ENCODE measurements at places on chromosomes 16 and 17. TPM values are rescaled to one million over a fixed set of nuclear protein-coding genes. Genes with fewer than 3 reads are reported as not detected.

GRCh38 chr16:65621640-65622039, 499.8 kb upstream of the CDH11 start:
- DNase-seq, result no peak
- no peaks in the 10 kb centered on the region for H3K36me3 ChIP-seq
- no peaks in the 10 kb centered on the region for H3K4me1 ChIP-seq
- H3K4me3 ChIP-seq, result no peak overlapping the region

- DNase-seq, result no peak
- no peaks in the 10 kb centered on the region for H3K36me3 ChIP-seq
- H3K4me1 ChIP-seq, result peaks cover 6% of the 10 kb centered on the region
- H3K27ac ChIP-seq, result no peak overlapping the region
- H3K27me3 ChIP-seq, result peaks cover 13% of the 10 kb centered on the region
These were observed 860 bp upstream of the PLCG2 start for GRCh38 chr16:81778231-81778630.

DNA sequence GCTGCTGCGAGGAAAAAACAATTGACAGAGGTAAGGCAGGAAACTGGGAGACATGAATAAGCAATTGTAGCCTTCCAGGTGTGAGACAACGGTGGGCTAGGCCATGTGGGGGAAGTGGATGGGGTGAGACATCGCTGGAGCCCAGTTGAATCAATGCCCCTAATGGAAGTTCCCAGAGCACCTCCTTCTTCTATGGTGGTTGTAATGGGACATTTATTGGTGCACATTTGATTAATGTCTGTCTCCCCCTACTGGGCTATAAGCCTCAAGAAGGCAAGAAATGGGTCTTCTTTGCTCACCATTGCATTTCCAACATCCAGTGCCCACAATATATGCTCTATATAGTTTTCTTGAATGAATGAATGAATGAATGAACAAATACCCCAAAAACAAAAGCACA, 22.7 kb upstream of the CD300E start:
- H3K36me3 ChIP-seq, result no peaks in the 10 kb centered on the region
- H3K4me1 ChIP-seq, result no peaks in the 10 kb centered on the region
- no peak overlapping the region for H3K4me3 ChIP-seq
- H3K27me3 ChIP-seq, result peaks cover 46% of the 10 kb centered on the region

DNA sequence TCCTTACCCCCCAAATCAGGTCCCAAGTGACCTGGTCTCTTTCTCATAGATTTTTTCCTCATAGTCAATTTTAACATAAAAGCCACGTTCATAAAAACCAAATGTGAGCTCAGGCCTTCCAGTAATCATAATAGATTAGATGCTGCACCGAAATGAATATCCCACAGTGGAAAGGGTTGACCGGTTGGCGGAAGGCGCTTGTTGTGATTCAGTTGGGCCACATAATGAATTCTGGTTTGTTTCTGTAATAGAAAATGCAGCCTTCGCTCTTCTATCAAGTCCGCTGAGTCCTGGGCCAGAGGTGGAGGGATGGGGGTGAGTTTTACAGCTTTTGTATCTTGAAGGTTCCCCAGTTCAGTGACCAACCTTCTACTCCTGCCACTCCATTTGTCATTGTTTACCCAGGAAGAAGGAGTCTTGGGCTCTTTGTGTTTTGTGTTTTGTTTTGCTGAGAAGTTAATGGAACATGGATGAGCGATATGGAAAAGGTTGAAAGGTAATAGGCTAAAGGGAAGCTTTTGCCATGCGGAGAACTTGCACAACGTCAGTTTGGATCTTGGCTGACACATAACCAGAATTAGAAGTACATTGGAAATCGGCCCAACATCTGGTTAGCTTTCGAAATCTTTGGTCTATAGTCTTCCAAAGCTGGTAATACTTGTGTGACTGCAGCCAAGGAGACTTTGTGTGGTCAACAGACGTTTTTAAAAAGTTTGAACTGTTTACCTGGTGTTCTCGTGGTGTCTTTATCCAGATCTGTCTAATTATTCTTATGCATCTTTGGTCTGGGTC, 89.5 kb downstream of the CLEC16A start:
- peaks cover 36% of the 10 kb centered on the region for H3K36me3 ChIP-seq
- H3K27me3 ChIP-seq, result no peaks in the 10 kb centered on the region
- peaks cover 27% of the 10 kb centered on the region for H3K4me1 ChIP-seq
- H3K27ac ChIP-seq, result peak overlapping the region; percentile 80

DNA sequence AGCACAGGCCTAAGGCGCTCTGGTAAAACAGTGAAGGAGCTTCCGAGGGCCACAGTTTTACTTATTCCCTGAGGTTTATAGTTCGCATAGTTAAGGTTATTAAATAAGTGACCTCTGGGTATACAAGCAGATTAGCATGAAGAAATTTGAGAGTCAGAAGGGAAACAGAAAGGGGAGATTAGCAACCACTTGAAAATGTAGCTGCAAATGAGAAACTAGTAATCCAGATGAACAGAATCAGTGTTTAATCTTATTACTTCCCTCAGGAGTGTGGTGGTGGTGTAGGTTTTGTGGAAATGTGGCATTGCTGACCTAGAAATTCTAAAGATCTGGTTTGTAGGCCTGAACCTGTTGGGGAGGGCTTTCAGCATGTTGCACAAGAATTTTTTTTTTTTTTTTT, 130.4 kb downstream of the CCDC182 start:
- no peaks in the 10 kb centered on the region for H3K36me3 ChIP-seq
- no peak for DNase-seq
- H3K4me3 ChIP-seq, result no peak overlapping the region

DNA sequence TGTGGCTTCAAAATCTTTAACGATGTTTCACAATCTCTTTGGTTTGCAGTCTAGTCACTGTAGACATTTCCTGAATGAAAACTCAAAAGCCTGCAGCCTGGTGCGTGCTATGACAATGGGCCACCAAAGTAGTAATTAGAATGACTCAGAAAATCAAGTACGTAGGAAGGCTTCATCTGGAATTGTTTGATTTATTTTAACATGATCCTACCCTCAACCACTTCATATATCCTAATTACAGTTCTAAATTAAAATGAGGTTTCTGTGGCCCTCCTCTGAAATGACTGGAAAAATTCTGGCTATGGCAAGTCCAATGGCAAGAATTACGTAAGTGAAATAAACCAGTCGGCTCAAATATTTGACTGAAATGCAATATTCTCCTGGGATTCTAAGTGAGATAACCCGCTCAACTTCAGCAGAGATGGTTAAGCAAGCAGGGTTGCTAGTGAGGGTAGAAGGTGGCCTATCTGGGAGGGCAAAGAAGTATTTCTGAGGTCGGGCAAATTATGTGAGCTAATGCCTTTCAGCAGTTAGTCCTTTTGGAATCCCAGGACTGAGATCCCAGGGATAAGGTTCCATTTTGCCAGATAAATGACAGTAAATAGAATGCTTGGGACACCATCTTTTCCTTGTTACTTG, 145.6 kb upstream of the MYOCD start:
- no peak overlapping the region for H3K27ac ChIP-seq
- H3K36me3 ChIP-seq, result no peaks in the 10 kb centered on the region
- no peak overlapping the region for H3K4me3 ChIP-seq
- peaks cover 18% of the 10 kb centered on the region for H3K4me1 ChIP-seq
- H3K27me3 ChIP-seq, result no peaks in the 10 kb centered on the region

DNA sequence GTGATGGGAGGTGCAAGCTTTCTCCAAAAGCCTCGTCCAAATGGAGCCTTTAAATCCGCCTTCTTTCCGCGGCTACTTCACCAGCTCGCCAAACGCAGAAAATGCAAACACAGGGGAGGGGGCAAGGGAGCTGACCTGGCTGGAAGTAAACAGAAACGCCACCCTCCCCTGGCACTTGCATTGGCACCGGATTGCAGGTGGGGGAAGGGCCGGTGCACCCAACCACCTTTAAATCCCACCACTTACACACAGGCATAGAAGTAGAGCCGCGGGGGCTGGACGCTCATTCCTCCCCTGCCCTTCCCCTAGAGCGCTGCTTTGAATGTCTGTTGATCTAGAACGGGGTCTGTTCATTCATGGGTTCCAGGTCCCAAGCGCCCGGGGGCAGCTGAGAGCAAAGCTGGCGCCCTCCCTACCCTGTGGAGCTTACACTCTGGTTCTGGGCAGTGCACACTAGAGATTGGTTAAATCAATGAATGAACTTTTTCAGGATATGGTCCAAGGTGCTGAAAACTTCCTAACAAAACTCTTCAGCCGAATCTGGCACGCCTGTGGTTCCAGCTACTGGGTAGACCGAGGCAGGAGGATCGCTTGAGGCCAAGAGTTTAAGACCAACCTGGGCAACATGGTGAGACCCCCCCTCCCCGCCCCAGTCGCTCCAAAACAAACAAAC, 920 bp upstream of the ZCCHC14 start:
- no peaks in the 10 kb centered on the region for H3K36me3 ChIP-seq
- no peak for DNase-seq

DNA sequence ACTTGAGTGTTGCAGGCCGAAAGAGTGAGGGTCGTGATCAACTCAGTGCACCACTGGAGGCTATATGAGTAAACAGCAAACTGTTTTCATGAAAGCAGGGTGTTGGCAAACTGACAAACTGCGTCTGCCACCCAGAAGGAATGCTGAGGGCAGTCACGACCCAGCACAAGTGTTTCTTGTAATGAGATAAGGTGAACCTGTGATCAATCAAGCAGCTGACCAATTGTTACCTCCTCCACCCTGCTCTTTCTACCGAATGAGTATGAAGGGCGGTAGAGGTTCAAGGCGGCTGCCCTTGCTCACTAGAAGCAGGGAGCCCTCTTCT, 5.5 kb upstream of the SRL start:
- H3K27ac ChIP-seq, result no peak overlapping the region
- no peaks in the 10 kb centered on the region for H3K4me1 ChIP-seq
- DNase-seq, result no peak
- no peaks in the 10 kb centered on the region for H3K27me3 ChIP-seq
- H3K36me3 ChIP-seq, result no peaks in the 10 kb centered on the region
- no peak overlapping the region for H3K4me3 ChIP-seq

GRCh38 chr16:27111486-27111885, 44.8 kb downstream of the C16orf82 start:
- no peaks in the 10 kb centered on the region for H3K36me3 ChIP-seq
- no peak overlapping the region for H3K27ac ChIP-seq
- no peak overlapping the region for H3K4me3 ChIP-seq
- no peaks in the 10 kb centered on the region for H3K27me3 ChIP-seq
- DNase-seq, result no peak

GRCh38 chr17:78946131-78946530, 20.9 kb upstream of the TIMP2 start:
- no peak overlapping the region for H3K27ac ChIP-seq
- no peak overlapping the region for H3K4me3 ChIP-seq
- H3K4me1 ChIP-seq, result no peaks in the 10 kb centered on the region
- no peaks in the 10 kb centered on the region for H3K27me3 ChIP-seq
- no peak for DNase-seq

DNA sequence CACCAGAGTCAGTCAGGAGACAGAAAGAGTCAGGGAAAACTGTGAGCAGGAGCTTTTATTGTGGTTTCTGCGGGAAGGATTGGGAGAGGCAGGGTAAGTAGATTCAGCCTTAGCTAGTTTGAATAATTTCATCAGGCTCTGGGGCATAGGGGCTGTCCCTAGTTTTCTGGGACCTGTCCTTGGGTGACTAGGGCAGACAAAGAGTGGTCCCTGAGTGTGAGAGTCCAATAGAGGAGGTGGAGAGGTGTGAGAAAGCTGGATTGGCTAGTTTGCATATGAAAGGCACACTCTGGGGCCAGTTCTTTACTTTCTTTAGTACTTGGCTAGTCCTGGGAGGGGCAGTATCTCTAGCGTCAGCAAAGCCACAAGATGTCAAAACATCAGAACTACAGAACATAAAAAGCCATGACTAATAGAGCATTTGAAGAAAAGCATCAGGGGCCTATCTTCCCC, 255.6 kb downstream of the HS3ST3A1 start:
- H3K27ac ChIP-seq, result no peak overlapping the region
- H3K4me3 ChIP-seq, result no peak overlapping the region
- no peaks in the 10 kb centered on the region for H3K27me3 ChIP-seq
- no peaks in the 10 kb centered on the region for H3K36me3 ChIP-seq
- H3K4me1 ChIP-seq, result no peaks in the 10 kb centered on the region
- no peak for DNase-seq

- DNase-seq, result no peak
- H3K27ac ChIP-seq, result no peak overlapping the region
These were observed 311.1 kb upstream of the TBX2 start for GRCh38 chr17:61088556-61088955.

GRCh38 chr16:58119509-58119845, 9.7 kb downstream of the CFAP20 start:
- peak overlapping the region; percentile 33 for H3K27ac ChIP-seq
- no peak overlapping the region for H3K4me3 ChIP-seq
- DNase-seq, result no peak
- H3K4me1 ChIP-seq, result peaks cover 93% of the 10 kb centered on the region
- peaks cover 19% of the 10 kb centered on the region for H3K36me3 ChIP-seq

DNA sequence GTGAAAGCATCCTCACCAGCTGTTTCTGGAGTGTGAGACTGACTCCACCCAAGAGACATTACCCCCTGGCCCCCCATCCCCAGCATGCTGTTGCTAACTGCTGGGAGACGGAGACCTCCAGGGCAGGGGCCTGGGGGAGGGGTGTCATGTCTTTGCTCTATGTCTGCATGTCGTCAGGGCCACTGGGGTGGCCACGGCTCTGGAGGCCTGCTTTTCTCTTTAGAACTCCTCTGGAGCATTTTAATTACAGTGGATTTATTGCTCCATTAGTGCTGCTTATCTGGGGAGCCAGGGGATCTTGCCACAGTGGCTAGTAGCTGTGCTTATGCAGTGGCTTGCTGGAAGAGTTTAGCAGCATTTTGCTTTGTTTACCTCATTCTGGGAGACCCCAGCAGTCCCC, 32.3 kb downstream of the CLEC16A start:
- DNase-seq, result no peak
- H3K27ac ChIP-seq, result no peak overlapping the region
- no peaks in the 10 kb centered on the region for H3K27me3 ChIP-seq
- H3K4me3 ChIP-seq, result no peak overlapping the region
- H3K36me3 ChIP-seq, result peaks cover 37% of the 10 kb centered on the region
- H3K4me1 ChIP-seq, result peaks cover 33% of the 10 kb centered on the region

- peaks cover 83% of the 10 kb centered on the region for H3K36me3 ChIP-seq
- H3K27ac ChIP-seq, result no peak overlapping the region
- DNase-seq, result no peak
- no peak overlapping the region for H3K4me3 ChIP-seq
These were observed 13.6 kb downstream of the SMG6 start for GRCh38 chr17:2289878-2290478.

DNA sequence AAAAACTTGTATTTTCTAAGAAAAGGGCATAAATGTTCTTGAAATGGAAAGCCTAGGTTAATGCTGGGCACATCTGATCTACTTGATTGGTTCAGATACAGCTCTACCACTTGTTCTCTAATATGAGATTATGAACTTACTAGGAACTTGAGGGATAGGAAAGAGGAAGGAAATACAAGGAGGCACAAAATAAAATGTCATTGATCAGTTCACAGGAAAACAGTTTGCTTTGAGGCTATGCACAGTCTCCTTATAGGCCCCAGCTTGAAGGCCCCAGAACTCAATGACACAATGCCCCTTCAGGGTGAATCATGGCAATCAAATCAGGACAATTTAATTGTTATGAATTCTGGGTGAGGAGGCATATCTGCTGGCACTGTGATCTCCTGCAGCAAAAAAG, 27.1 kb downstream of the NXPH3 start:
- H3K4me1 ChIP-seq, result peaks cover 40% of the 10 kb centered on the region
- H3K4me3 ChIP-seq, result no peak overlapping the region
- peaks cover 43% of the 10 kb centered on the region for H3K36me3 ChIP-seq
- peak overlapping the region; percentile 67 for H3K27ac ChIP-seq
- no peaks in the 10 kb centered on the region for H3K27me3 ChIP-seq

The FA2H gene
- total RNA-seq, result 0.50 TPM

The RHBDF1 gene
- 43.0 TPM for total RNA-seq

The IL17C gene
- total RNA-seq, result not detected

The MMP15 gene
- total RNA-seq, result 5.8 TPM

The MT1G gene
- total RNA-seq, result 19.0 TPM

The ELMO3 gene
- total RNA-seq, result 0.69 TPM

The CCR7 gene
- 0.33 TPM for total RNA-seq
